ENCODE measurements at places on chromosomes 2 and 18.
A peak's percentile ranks its signal among the peaks of the same experiment; 100 is the strongest.

GRCh38 chr2:113132414-113133021, 5.1 kb downstream of the IL1RN start:
- DNase-seq: no peak

DNA sequence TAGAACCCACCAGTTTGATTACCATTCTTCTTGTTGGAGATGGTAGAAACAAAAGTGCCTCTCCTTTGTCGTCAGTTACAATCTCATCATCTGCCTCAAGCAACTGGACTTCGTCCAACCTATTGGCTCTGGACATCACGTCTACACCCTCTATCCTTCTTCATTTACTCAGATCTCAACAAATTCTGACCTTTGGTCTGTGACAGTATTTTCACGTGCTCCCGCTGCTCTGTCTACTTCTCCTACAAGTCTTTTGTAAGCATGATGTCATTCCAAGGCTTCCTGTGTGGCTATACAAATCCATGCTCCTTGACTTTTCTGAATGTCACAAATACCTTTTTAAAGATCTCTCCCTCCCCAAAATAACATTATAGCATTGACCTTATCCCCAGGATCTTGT, 43.0 kb upstream of the PID1 start:
- no peak for DNase-seq

DNA sequence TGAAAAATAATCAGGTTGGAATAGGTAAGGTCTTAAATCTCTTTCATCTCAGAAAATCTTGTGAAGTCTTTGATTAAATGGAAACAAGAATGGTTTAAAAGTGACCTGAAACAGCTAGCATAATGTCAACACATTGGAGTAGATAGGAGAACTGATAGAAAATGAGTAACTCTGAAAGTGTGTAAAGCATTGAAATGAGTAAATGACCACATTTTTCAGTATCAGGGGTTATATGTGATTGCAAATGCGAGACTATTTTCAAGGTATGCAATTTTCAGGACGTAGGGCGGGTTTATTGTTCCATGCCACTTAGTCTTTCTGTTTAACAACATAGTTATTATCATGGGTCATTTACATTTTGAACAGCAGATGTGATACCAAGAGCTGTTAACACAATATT, 1383.2 kb downstream of the LRP1B start:
- DNase-seq: no peak

- peak; percentile 83 for DNase-seq
Measured at GRCh38 chr2:46650556-46651001, 171.2 kb downstream of the TMEM247 start.

DNA sequence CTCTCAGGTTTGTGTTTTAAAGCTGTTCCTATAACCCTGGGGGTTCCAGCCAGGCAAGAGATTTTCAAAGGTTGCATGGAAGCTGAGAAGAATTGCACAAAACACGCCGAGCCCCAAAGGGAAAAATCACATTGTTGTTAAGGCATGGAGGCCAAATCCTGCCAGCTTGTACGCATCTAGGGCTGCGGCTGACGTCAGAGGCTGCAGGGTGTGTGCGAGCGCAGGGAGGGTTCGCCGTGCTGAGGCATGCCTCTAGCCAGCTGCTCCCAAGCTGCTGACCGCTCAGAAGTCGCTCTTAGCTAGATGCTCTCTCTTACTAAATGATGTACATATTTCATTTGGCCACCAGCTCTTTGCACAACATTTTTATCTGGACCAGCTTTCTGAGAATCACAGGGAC, 191.8 kb downstream of the LPIN1 start:
- DNase-seq: no peak

GRCh38 chr2:16015903-16016265, 75.5 kb downstream of the MYCN start:
- no peak for DNase-seq

DNA sequence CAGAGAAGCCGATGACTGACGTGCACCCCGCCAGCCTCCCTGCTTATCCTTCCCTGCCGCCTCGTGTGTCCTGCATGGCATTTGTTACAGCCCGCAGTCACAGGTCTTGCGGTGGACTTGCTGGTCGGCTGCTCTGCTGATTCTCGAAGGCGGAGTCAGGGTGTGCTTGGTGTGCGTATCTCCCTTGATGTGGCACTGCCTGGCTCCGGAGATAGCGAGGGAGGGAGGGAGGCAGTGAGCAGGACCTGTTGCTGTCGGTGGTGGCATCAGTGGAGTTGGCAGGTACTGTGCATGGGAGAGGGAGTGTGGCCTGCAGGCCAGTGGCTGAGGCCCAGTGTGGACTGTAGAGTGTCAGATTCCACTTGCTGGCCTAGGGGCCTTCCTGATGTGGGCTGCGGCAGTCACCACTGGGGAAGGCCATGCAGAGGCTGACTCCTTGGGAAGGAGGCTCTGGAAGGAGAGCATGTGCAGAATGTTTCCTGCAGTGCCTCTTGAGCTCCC, 198.9 kb downstream of the AGAP1 start:
- no peak for DNase-seq

DNA sequence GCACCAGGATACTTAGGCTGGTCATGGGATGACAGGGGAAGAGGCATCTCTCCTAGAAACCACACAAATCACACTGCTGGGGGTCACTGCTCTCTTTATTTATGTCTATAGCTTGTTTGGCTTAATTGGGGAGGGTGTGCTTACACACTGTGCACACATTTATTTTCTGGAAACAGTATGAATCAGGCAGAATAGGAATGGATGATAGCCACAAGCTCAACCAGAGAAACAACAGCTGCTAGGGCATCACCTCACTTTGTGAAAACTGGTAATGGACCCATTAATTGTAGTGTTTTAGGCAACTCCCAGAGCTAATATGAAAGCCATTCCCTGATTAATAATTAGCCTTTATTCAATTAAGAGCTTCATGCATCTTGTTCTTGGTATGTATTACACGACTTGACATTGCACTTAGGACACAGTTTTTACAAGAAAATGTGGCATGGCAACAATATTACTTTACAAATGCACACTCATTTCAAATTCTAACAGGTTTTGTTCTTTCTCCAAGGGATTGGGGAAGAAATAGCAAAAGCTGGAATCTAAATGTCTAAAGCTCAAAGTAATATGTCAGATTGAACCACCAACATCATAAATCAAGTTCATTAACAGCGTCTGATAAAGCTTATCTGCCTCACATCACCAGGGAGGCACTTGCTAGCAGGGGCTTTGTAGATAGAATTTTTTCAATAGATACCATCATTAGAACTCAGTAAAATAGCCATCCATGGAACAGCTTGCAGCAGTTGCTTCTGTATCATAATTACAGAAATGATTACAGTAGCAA, 361.9 kb upstream of the FSHR start:
- DNase-seq: no peak

DNA sequence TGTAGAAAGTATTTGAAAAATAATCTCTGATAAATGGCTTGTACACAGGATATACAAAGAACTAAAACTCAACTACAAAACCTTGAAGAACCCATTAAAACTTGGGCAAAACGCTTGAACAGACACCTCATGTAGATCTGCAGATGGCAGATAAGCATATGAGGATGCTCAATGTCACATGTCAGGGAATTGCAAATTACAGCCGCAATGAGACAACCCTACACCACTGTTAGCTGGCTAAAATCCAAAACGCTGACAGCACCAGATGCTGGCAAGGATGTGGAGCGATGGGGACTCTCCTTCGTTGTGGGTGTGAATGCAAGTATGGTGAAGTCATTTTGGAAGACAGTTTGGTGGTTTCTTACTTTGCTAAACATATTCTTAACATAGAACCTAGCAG, 53.7 kb downstream of the SNTG2 start:
- DNase-seq: no peak

- no peak for DNase-seq
Measured at GRCh38 chr2:104290566-104290891, 563.4 kb upstream of the POU3F3 start.

- DNase-seq: no peak
Measured at GRCh38 chr2:196504788-196505187, 134.7 kb upstream of the CCDC150 start.

DNA sequence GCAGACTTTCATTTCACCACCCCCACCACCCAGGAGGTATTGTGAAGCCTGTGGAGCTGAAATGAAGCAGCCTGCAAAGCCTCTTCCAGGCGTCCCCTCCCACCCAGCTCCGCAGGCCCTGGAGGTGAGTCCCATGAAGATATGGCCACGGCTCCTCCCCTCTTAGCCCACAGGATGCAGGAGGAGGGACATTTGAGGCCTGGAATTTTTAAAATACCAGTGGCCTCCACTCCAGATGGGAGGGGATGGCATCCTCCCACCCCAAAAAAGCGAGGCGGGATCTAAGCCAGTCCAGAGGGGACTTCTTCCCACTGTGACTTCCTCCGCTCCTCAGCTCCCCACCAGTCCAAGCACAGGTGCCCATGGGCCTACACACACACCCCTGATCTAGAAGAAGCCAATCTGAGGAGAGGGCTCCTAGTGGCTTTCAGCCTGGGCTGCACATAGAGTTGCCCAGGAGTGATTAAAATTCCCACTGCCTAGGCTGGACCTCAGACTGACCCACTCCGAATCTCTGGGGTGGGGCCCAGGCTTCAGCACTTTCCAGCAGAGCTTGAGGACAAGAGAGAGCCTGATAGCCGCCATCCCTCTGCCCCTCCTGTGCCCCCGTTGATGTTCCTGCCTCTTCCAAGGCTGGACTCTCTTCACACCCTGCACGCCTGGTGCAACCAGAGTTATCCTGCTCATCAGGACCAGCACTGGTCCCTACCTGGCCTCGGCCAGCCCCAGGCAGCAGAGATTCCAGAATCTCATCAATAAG, 206.9 kb downstream of the TNS1 start:
- no peak for DNase-seq

DNA sequence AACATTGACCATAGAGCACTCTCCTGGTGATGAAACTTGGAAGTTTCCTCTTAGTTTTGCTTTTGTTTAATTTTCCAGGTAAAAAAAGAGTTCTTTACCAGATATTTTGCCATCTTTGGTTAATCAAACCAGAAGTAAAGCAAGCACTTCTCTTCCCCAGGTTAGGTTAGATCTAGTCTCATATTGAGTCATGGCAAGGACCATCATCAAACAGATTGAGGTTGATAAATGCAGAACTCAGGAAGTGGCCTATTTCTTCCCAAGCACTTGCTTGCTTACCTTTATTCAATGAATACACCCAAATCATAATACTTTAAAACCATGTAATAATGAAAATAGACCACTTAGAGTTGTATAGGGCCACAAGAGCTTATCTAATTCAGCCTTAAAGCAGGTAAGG, 23.4 kb downstream of the DNAH6 start:
- peak; percentile 30 for DNase-seq

DNA sequence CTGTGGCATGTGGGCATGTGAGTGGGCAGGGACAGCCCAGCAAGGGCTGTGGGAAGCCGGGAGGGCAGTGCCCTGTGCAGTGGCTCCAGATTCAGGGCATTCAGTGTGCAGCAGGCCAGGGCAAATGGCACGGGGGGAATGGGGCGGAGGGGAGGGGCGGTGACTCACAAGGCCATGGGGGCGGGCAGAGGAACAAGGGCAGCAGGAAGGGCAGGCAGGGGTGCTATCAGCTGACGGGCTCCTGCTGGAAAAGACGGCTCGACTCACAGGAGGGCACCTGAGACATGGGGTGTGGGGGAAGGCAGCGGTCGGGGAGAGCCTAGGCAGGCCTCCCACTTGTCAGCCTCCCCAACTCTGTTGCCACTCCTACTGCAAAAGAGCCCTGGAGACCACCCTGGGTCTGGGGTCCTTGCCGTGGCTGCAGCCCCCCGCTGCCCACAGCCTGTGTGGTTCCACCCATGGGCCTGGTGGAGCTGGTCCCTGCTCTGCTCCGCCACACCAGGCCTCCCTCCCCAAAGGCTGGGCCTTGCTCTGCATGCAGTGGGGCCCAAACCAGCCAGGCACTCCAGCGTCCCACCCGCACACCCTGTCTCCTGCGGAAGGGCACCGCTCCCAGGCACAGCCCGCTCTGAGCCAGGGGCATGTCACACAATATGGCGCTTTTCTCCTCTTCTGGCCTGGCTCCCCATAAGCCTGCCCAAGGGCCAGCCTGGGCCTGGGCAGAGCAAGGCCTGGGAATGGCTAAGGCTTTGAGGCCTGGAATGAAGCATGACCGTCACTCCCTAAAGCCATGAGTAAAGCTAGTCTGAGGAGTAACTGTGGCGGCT, 25.9 kb downstream of the HS6ST1 start:
- no peak for DNase-seq

DNA sequence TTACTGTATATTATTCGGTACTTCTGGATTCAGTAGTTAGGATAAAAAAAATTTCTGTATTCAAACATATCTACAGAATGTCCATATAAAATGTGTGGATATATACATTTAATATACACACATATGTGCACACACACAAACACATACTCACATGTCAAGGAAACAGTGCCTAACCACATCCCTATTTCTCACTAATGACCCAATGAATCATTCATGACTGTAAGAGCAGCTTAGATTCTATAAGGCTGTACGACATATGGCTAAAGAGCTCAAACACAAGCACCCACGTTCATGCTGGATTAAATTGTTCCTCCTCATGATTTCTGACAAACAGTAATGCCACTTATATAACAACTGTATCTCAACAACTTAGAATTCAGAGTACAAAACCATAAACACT, 457.3 kb downstream of the ADCYAP1 start:
- DNase-seq: no peak

DNA sequence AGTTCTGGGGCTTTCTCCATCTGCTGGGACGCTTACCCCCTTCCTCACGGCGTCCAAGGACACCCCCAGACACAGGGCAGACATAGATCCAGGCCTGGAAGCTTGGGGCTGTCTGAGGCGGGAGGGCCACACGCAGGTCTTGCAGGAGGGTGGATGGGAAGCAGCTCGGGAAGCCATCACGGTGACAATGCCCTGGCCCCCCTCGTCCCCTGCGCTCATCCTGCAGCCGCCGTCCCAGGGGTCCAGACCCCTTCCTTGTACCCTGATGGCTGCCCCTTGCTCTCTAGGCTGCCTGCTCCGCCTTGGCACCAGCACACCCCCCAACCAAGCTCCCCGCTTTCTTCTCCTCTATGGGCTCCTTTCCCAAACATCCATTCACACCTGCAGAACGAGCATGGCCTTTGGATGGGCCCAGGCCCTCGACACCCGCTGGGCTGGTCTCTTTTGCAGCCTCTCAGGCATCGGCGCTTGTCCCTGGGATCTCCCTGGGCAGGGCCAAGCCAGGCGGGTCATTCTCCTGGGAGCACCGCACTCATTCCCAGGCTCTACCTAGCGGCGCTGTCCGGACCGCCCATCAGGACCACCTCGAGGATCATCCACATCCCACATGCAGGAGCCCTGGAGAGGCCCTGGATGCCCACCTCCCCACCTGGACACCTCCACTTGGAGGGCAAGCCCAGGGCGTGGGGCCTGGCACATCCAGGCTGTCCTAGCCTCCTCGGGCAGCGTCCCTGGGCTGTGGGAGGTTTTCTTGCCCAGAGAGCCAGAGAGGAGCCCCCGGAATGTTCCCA, 274.9 kb downstream of the NDUFA10 start:
- DNase-seq: no peak

- DNase-seq: no peak
Measured at GRCh38 chr2:163475815-163476214, 260.0 kb downstream of the FIGN start.

GRCh38 chr2:171811245-171811628, 82.8 kb downstream of the SLC25A12 start:
- DNase-seq: no peak

GRCh38 chr18:2987876-2988790, 24.8 kb downstream of the LPIN2 start:
- DNase-seq: no peak

- no peak for DNase-seq
Measured at GRCh38 chr2:219031005-219031738, 10.1 kb downstream of the CFAP65 start.
